ENCODE measurements at places on chromosomes 16 and 17. TPM values are rescaled to one million over a fixed set of nuclear protein-coding genes. Genes with fewer than 3 reads are reported as not detected.

The EPX gene
- not detected for total RNA-seq

The KRT20 gene
- not detected for total RNA-seq

The PRR11 gene
- 30.5 TPM for total RNA-seq

The SLC35G6 gene
- total RNA-seq = not detected

The TMEM92 gene
- total RNA-seq = 0.16 TPM

The GCGR gene
- not detected for total RNA-seq

The TSPAN10 gene
- 0.64 TPM for total RNA-seq

The TEX14 gene
- total RNA-seq = under 0.01 TPM

The IRX3 gene
- total RNA-seq = 0.91 TPM

The SLFN12 gene
- total RNA-seq = 13.7 TPM

The C1QL1 gene
- 1.4 TPM for total RNA-seq

The AATK gene
- 0.08 TPM for total RNA-seq

The DLX4 gene
- not detected for total RNA-seq

The MAZ gene
- 144 TPM for total RNA-seq

The LHX1 gene
- total RNA-seq = not detected

The SEPHS2 gene
- total RNA-seq = 34.8 TPM

The CLEC18B gene
- not detected for total RNA-seq

The FGF11 gene
- total RNA-seq = 2.1 TPM

The P3H4 gene
- 116 TPM for total RNA-seq

The ZFHX3 gene
- 17.0 TPM for total RNA-seq

The PIRT gene
- not detected for total RNA-seq

The ABCC6 gene
- total RNA-seq = 0.13 TPM

The CBX2 gene
- total RNA-seq = 7.6 TPM

The DHRS7C gene
- not detected for total RNA-seq

The TMEM220 gene
- 1.4 TPM for total RNA-seq

The PRDM7 gene
- total RNA-seq = 0.16 TPM

The HIRIP3 gene
- 14.2 TPM for total RNA-seq

All from epithelial cell of alveolus of lung (primary cell).